Myocyte (in vitro differentiated cells): ENCODE measurements at places on chromosomes 3 and 15. TPM values are rescaled to one million over a fixed set of nuclear protein-coding genes. Genes with fewer than 3 reads are reported as not detected.

TGM4 gene
- not detected in 2 replicates for total RNA-seq

SGO1 gene
- 0.05 and 0.51 TPM in 2 replicates for total RNA-seq

CCDC14 gene
- total RNA-seq: 33.2 and 36.8 TPM in 2 replicates

GRM2 gene
- total RNA-seq: 0.11 and 0.31 TPM in 2 replicates

- no peak for DNase-seq
These were observed 9.8 kb downstream of the STRA6 start for GRCh38 chr15:74192751-74193150.

DNA sequence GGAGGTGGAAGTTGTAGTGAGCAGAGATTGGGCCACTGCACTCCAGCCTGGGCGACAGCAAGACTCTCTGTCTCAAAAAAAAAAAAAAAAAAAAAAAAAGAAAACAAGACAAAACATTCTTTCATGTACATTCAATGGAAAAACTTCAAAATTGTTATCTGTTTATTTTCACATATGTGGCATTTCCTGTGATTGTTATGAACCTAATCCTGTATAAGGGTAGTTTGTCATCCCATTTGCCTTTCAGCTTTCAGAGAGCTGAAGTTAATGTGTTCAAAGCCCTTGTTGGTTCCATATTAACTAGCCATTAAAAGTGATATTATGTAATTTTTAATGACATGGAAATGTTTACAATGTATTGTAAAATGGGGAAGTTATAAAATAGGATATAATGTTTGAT lies 17.3 kb upstream of the NCK1 start:
- no peak for DNase-seq

DNA sequence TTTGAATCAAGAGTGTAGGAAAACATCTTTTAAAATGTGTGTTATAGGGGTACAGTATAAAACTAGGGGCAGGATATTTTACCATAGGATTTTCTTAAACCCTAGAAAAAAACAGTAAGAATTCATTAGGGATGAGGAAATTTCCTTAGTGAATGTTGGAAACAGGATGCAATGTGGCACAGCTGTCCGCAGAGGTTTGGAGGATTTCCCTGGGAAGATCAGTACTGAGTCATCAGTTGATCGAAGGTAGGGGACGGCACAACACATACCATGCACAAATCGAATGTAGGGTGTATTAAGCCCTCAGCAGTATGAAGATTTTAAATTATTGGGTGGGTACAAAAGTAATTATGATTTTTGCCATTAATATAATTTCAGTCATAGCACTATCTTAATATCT lies 49.9 kb downstream of the FNDC3B start:
- DNase-seq: peak; percentile 43

GRCh38 chr3:192417559-192418055 lies 309.7 kb downstream of the FGF12 start:
- DNase-seq: no peak

DNA sequence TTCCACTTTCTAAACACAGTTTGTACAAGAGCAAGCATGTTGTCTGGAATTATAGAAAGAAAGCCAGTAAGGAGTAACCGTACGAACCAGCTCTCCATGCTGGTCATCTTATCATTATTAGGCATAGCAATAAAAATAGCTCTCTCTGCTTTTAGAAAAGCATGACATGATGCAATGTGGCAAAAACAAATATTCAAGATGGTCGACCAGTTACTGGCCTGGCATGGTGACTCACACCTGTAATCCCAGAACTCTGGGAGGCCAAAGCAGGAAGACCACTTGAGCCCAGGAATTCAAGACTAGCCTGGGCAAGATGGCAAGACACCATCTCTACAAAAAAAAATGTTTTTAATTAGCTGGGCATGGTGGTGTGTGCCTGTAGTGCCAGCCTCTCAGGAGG lies 2.6 kb upstream of the MAP4 start:
- DNase-seq: peak; percentile 91

DNA sequence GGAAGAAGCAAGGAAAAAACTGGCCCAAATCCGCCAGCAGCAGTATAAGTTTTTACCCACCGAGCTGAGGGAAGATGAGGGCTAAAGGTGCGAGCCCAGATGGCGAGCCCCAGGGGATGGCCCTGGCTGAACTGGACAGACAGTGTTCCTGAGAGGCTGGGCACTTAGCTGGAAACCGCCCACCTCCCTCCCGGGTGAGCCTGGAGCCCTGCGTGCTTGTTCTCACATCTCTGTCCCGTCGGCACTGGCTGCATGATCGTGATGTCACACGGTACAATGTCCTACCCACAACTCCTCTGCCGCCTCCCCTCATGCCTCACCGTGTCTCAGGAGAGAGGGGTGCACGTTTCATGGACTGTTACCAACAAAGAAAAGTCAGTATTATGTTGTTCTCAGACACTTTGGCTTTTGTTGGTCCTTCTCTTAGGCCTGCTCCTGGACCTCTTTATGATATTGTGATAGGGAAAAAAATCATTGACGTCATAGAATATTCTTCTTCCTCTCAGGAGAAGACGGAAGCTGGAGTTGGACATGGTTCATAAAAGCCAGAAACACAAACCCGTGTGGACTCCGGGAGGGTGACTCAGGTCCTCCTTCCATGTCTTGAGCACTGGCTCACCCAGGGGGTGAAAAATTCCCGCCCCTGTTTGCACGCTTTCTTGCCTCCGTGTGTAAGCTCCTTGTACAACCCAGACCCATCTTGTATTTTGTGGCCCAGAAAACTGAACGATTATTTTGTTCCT lies 201.8 kb upstream of the TPM1 start:
- no peak for DNase-seq

- DNase-seq: no peak
These were observed 58.4 kb upstream of the LRTM1 start for GRCh38 chr3:54986294-54986693.

- DNase-seq: peak; percentile 51
These were observed 3.2 kb upstream of the EIF1B start for GRCh38 chr3:40306336-40306735.

DNA sequence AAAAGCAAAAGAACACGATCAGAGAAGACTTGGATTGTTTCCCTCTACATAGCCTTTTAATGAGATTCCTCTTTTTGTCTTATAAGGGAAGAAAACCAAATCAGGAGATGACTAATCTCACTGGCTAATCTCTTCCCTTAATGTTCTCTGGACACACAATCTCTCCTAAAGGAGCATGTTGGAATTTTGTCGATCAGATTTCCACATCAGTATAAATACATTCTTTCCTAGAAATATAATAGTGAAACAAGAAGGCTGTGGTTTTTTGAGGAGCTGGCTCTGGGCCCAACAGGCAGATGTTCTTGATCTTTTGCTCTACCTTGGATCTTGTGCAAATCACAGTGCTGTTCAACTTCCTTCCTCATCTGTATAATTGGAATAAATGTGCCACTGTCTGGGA lies 94.0 kb downstream of the GTPBP8 start:
- peak; percentile 59 for DNase-seq

DNA sequence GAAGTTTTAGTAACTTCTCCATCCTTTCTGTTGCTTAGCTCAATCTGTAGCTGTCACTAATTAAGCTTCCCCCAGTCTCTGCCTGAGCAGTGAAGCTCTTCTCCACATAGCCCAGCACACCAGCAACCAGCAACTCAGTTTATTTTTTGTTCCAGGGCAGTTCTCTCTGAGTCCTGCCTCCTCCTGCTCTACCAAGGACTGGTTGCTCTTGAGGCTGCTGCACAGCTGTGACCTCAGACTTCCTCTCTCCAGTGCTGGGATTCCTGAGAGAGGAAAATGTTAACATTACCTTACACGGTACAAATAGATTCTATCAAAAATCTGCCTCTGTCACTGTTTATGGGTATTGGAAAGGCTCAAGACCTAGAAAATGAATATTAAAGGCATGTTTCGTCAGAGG lies 294.7 kb downstream of the OXSM start:
- no peak for DNase-seq

- no peak for DNase-seq
These were observed 35.5 kb upstream of the PLCL2 start for GRCh38 chr3:16849229-16849628.

- DNase-seq: no peak
These were observed at the start of gene PRR23E for GRCh38 chr3:127192576-127193232. Gene PRR23E, plus strand, starts transcription at chr3:127193131. Its CDS starts 3,555 bp downstream, at chr3:127196686.
